ENCODE measurements at places on chromosomes 1 and 21.

GRCh38 chr1:54506594-54506993 lies 41.4 kb upstream of the ACOT11 start:
- no peak for DNase-seq

- DNase-seq, result no peak
Observed at GRCh38 chr21:14993115-14993514, 71.7 kb downstream of the NRIP1 start.

DNA sequence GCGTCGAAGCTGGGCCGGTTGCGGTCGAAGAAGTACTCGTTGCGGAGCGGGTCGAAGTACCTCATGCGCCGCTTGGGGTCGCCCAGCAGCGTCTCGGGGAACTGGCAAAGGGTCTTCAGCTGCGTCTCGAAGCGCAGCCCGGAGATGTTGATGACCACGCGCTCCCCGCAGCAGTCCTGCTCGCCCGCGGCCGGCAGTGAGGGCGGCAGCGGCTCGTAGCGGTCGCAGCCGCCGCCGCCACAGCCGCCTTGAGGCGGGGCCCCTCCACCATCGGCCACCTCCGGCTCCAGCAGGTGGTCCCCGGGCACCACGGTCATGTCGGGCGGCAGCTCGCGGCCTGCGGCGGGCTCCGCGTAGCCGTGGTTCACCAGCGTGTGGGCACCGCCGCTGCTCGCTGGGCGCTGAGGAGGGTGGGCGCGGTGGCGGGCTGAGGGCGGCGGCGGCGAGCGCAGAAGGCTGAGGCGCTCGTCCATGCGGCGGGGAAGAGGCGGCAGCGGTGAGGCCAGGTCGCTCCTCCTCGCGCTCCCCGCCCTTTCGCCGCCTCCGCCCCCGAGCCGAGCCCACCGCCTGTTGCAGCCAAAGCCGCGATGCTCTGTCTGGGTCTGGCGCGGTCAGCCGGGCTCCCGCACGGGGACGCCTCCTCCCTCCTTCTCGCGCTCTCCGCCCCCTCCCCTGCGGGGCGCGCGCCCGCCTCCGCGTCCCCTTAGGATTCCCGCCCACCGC lies at the start of gene KCNA3:
TSS of gene KCNA3 (minus strand) at position 604 of the 723 bp plus-strand sequence. CDS start at position 473, 131 bp downstream.
- no peak for DNase-seq

GRCh38 chr1:230250666-230251065 lies 175.5 kb downstream of the PGBD5 start:
- DNase-seq, result no peak

GRCh38 chr1:86950712-86951419 lies 36.4 kb downstream of the HS2ST1 start:
- no peak for DNase-seq

Data from cortex of kidney (tissue), 1 donor.